ENCODE measurements at places on chromosomes 4 and X. TPM values are rescaled to one million over a fixed set of nuclear protein-coding genes. Genes with fewer than 3 reads are reported as not detected.
A peak's percentile ranks its signal among the peaks of the same experiment; 100 is the strongest.

- DNase-seq, result no peak
These were observed 397.0 kb downstream of the GPAT3 start for GRCh38 chr4:83932750-83933391.

The GPR82 gene
- total RNA-seq, result not detected

DNA sequence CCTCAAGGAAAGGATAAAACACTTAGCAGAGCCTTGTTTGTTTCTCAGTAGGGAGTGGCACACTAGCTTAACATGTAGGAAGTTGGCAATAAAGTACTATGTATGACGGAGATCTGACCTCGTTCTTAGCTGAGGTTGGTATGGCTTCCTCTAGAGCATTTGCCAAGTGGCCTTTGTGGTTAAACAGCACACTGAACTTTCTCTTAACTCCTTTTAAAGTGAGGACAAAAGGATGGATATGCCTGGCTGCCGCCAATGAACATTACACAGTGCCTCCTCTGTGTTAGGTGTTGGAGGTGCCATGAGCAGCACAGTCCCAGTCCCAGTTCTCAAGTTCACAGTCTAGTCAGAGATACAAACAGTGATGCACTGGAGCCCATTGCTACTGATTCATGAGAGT, 54.4 kb downstream of the VGLL1 start:
- no peak for DNase-seq

GRCh38 chr4:136012220-136012619, 1520.1 kb downstream of the PCDH18 start:
- DNase-seq, result no peak

GRCh38 chrX:38312436-38312835, 14.9 kb downstream of the RPGR start:
- no peak for DNase-seq

GRCh38 chrX:142998447-142999198, 27.1 kb upstream of the SPANXN4 start:
- no peak for DNase-seq

DNA sequence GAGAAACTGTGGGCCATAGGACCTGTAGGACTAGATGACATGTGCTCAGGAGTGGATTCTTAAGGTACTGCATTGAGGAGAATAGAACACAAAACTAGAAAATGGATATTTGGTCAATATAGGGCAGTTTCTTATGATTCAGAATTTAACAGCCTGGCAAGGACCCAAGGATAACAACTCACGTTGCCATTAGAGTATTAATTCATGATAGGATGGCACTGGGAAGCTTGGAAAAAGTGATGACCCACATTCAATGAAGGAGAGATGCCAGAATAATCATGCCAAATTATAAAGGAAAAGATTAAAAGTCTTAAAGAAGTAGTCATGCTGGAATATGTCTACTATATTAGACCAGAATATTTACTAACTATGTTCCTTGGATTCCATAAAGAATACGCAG, 594.5 kb downstream of the ANKRD50 start:
- DNase-seq, result no peak

DNA sequence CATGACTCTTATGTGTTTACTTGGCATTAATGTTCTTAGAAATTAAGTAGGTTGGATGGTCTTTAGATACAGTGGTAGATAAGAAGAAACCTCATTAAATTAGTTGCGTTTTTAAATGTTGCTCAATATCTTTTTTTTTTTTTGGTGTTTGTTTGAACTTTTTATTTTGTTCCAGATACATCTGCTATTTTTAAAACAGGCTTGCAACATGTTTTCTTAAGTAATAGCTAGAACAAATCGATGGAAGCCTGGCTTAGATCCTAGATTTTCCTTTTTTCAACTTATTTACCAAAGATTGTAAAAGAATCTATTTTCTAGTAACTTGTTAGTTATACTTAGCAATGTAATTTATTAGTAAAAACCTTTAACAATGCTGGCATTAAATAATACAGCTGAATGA, 9.3 kb downstream of the CNKSR2 start:
- DNase-seq, result no peak

DNA sequence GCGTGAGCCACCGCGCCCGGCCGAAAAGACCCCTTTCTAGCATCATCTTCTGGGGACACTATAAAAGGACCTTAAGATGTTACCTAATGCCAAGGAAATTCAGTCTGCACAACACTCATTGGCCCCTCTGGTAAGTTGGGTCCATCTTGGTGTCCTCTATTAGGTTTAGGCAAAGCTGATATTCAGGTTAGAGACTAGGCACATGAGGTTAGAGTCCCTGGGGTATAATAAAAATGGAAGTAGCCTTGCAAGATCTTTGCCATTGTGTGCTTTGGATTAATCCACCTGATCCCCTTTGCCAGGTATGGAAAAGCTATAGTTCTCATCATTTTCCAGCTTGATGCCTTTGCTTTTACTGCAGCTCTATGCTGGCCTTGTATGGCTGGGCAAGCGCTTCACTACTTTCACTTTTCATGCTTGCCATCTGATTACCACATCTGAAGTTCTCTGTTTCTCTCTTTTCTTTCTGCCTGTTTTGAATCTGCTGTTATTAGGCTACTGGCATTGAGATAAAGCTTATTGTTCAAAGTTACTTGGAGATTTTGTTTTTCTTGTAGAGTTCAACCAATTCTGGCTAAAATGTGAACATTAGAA, 5.4 kb upstream of the ADH4 start:
- DNase-seq, result no peak

GRCh38 chr4:133594390-133595207, 445.5 kb downstream of the PCDH10 start:
- DNase-seq, result no peak

The INPP4B gene
- total RNA-seq, result 0.07 TPM

The CPLX1 gene
- 0.90 TPM for total RNA-seq

GRCh38 chr4:94765174-94765573, 7.4 kb downstream of the BMPR1B start:
- no peak for DNase-seq

DNA sequence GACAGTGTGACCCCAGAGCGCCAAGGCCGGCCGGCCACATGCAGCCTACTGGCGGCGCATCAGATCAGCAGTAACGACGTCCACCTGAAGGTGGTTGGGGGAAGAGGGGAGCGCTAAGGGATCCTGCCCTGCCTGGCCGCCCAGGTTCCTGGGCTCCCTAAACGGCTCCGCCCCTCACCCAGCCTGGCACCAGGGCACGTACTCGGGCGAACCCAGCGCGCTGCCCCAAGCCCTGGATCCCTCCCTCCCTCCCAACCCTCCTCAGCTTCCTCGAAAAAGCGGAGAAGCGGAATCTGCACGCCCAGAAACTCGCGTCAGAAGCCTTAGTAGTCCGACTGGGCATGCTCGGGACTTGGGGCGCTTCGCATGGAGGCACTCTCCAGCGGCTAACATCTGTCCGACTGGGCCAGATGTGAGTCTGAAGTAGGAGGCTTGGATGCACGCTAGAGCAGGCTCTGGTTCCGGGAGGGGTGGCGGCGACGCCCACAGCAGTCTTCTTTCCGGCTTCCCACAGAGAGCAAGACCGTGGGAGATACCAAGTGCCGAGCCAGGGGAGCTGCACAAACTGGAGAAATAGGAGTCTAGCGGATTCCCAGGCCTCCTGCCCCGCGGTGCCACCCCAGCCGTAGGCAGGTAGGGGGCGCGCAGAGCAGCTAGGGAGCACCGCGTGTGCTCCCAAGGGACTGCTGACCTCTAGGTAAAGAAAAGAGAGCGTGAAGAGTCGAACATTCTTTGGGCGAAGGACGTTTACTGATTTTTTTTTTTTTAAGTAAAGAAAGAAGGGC, 114.3 kb upstream of the TEX13C start:
- peak; percentile 75 for DNase-seq

DNA sequence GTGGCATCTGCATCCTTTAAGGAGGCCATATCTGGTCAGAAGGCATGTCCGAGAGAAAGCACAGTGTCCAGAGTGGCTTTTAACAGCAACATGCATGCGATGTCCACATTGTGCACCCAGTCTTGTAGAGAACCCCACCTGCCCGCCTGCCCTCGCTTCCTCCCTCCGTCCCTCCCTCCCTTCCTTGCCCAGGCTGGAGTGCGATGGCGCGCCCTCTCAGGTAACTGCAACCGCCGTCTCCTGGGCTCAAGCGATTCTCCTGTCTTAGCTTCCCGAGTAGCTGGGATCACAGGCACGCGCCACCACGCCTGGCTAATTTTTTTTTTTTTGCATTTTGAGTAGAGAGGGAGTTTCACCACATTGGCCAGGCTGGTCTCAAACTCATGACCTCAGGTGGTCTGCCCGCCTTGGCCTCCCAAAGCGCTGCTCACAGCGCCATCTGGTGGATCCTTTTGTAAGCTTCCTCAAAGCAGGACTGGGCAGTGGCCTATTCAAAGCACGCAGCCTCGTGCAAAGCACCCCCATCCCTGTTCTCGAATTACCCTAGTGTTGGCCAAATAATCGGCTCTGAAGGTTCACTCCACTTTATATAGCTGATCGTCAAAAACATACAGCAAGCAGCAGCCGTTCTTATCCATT, 15.0 kb downstream of the BRCC3 start:
- peak; percentile 65 for DNase-seq

DNA sequence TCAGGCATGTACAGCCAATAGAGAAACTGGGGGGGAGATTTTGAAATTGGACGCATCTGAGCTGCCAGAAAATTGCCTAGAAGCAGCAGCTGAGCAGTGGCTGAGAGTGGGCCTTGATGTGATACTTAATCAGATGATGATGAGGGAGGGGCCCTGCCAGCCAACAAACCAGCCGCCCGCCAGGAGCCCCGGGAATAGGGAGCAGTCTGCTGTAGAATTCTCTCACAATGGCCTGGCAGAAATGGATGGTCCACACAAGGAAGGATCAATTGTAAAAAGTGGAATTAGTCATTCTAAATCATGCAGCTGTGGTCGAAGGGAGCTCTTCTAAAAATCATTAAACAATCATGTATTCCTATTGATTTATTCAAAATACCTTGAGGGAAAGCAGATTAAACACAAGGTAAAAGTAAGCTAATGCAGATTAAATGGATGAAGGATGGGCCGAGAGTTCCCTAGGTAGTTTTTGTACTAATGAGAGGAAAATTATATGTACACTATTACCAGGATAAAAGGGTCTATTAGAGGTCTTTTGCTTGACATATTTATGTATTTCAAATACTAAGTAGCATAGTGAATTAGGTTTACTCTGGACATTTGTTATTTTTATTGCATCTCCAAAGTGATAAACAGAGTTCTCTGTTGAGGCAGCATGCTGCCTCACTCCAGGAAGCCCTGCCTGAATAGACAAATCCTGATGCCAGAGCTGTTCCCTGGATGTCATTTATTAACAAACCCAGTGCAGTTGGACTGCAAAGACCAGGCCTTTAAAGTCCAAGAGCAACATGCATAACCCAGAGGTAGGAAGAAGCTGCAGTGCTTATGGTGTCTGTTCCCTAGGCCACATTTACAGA, 91.3 kb downstream of the NKX6-1 start:
- DNase-seq, result no peak

- no peak for DNase-seq
These were observed 2.4 kb downstream of the PRICKLE3 start for GRCh38 chrX:49183701-49184281.

DNA sequence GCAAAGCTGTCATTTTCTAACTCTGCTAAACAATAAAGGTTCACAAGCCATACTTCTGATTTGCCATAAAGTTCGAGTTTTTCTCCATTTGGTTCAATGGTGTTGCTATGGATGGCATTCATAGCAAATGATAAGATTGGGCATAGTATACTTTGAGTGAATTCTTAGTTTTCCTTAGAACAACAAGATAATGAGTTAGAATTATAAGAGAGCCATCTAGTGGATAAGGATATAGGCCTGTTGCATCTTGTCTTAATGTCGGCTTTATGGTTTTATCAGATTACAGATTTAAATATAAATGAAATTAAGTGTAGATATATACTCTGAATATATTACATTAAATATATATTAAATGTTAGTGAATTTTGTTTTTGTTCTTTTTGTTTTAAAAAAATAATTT, 644.6 kb downstream of the IL1RAPL1 start:
- DNase-seq, result no peak

Measured in H9 (cell line).